ENCODE measurements at places on chromosomes 2 and 18.

DNA sequence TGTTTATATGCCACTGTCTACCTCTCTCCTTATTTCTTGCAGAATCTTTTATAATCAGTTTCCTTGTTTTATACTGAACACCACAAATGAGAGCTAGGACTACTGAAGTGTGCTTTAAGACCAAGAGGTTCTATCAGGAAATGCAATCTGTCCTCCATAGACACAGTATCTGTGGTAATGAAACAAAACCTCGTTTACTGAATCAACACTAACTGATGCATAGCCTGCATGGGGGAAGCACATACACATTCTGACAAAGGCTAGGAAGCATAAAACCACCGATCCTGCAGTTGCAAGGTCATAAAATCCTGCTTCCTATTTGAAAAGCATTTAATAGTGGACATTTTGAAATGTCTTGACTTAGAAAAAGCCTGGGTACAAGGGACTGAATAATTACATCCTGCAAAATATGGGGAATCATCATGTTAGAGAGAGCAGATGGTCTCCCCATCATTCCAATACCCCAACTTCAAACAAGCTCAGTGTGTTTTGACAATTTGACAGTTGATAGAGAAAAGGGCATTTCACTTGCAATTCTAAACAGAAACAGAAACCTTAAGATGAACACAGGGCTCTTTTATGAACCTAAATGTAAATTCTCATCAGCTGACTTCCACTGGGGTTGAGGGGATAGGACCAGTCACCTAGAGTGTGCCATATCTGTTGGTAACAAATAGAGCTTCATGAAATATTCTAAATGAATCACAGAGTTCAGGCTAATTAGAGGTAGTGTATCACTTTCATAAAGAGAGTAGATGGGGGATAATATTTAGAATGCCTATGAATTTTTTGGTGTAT, 1845.6 kb upstream of the PIK3C3 start:
- no peak for DNase-seq

DNA sequence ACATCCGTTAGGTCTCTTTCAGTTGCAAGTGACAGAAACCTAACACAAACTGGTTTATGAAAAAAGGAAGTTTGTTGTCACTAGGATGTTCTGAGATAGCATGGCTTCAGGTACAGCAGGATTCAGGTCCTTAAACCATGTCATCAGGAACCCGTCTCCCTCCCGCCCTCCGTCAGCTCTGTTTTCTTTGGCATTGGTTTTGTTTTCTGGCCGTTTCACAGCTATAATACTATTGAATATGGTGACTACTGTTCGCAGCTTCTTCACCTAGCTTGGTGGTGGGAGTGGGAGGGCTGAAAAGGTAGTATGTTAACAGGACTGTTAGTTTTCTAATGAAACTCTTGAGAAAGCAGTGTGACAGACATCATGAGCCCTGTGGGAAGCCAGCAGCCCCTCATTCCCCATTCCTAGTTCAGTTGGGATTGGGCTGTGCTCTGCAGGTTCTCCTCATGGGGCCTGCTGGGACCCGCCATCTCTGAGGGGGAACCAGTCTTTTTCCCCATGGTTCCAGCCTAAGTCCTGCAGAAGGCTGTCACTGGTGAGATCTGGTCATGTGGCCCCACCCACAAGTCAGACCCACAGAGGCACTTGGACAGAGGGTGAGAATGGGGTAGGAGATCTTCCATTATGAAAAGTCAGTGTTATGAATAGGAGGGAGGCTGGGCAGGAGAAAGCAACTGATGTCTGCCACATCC, 12.1 kb downstream of the PTMA start:
- no peak for DNase-seq

- DNase-seq, result no peak
Measured at GRCh38 chr2:236309669-236310029, 45.4 kb upstream of the ASB18 start.

DNA sequence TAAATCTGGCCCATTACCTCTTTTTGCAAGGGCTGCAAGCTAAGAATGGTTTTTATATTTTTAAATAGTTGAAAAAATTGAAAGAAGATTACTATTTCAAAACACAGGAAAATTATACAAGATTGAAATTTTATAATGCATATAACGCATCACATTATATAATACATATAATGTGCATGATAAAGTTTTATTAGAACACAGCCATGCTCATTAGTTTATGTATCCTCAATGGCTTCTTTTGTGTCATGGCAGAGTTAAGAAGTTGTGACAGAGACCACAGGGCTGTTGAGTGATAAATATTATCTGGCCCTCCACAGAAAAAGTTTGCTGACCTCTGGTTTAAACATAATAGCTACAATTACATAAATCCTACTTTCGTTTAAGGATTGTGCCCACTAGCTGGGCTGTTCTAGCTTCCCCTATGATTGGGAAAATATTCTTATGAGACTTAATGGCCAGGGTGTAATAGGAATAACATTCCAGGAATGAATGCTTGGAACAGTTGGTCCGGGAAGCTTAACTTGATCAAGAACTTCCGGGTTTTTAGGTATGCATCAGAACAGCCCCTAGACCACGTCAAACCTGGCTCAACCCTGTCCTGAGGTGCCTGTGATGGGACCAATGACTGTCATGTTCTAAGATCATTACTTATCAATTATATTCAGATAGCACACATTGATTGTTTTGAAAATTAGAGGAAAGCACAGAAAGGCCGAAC, 98.7 kb upstream of the LPIN2 start:
- DNase-seq, result no peak

- no peak for DNase-seq
Measured at GRCh38 chr2:149143734-149144133, 105.2 kb downstream of the LYPD6B start.

Data from GM18507 (cell line).